ENCODE measurements at places on chromosomes 4 and X.

DNA sequence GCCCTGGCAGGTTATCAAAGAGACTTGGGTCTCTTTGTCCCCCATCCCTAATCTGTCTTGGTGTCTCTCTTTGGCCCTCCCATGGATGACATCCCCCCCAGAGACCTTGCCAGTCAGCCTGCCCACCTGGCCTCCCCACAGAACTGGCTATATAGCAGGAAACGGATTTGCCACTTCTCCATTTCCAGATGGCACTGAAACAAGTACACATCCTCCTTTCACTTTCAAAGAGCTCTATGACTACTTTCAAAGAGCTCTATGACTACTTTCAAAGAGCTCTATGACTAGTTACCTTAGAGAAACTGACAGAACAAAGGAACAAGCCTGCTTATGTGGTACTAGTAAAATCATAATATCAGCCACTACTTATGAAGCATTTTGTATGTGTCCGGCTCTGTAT, 175.3 kb downstream of the MAML3 start:
- DNase-seq = no peak

DNA sequence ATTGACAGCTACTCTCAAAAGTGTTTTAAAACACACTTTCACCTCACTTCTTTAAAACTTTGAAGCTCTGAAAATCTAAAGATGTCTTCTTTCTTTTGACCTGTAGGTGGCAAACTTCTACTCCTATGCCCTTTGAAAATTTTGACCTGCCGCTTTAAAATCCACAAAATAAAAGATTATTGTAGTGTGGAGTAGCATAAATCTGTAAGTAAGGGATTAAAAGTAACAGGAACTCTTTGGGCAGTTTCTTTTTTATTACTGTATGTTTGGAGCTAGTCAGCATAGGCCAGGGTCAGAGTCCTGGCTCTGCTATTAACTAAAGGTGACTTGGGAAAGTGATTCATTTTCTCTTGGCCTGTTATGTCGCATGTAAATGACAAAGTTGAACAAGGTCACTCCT, 25.5 kb downstream of the BBS12 start:
- no peak for DNase-seq

DNA sequence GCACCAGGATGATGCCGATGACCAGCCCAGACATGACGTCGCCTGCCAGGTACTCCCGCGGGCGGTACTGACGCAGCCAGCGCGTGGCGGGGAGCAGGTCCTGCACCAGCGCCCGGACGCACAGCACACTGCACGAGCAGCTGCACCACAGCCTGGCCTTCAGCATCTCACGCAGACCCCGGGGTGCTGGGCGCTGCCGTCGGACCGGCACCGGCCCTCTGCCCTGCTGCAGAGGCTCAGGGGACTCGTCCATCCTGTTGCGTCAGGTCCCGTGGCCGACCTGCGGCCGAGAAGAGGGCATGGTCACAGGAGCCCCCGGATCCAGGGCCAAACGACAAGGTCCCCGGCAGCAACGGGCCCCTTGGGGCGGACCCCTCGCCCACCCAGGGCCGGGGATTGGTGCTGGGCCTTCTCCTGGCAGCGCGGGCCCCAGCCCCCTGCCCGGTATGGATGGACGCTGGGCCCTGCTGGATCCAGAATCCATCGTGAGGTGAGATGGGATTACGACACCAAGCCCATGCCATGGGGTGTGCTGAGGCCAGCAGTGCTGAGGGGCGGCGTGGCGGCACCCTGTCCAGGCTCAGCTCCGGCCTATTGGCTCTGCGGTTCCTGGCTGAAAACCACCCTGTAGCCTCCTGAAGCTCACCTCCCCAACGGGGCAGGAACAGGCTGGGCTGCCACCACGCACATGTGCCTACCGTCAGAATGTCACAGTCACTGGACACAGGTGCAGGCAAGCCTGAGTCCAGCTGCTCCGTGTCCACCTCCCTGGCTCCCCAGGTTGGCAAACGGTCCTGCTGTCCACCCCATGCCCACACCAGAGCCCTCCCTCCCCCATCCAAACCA, 1.5 kb downstream of the SLC26A1 start:
- DNase-seq = no peak

GRCh38 chr4:13616597-13616996, 10.9 kb downstream of the BOD1L1 start:
- no peak for DNase-seq

- DNase-seq = no peak
These were observed 21.0 kb downstream of the JAKMIP1 start for GRCh38 chr4:6179362-6179761.

DNA sequence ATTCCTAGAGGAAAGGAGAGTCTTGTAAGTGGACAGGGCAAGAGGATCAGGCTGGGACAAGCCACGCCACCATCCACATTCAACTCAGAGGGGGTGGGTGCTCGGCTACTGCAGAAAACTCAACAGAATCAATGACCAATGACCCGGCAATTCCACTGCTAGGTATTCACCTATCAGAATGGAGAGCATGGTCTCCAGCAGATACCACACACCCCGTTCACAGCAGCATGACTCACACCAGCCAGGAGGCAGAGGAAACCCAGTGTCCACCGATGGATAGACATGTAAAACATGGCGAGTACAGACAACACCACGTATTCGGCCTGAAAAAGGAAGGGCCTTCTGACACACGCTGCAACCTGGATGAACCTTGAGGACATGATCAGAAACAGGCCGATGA, 175.9 kb downstream of the AFAP1 start:
- no peak for DNase-seq

DNA sequence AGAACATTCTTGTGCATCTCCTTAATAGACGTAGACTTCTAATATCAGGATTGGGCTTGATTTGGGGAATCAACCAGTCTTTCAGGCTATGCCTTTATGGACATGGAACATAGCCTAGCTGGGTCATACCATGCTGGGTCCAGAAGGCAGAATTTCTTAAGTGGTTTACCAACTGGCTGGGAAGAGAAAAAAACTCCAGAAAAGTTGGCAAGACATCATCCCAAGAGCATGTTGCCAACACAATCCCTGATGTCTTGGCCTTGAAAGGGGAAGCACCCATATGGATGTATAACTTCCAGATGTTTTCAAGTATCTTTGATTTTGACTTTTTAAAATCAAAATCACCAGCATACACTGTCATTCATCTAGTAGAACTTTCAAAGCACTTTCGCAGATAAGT, 138.0 kb upstream of the FGF13 start:
- DNase-seq = no peak

GRCh38 chr4:156109943-156110900, 156.6 kb upstream of the CTSO start:
- no peak for DNase-seq

DNA sequence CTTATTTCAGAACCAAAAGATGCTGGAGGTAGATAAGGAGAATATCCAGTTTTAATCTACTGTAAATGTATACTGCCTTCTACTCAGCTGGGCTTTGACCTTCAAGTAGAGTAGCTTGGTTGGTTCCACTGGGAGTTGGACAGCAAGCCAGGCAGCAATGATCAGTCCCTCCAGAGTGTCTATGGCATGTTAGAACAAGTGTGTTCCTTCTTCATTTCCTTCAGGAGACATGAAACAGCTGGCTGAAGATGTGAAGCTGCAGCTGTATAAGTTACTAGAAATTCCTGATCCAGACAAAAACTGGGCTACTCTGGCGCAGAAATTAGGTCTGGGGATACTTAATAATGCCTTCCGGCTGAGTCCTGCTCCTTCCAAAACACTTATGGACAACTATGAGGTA, 111.1 kb downstream of the NFKB1 start:
- DNase-seq = no peak

- DNase-seq = no peak
These were observed 21.6 kb downstream of the TEC start for GRCh38 chr4:48247878-48248558.

GRCh38 chrX:74449937-74450330, 28.6 kb downstream of the SLC16A2 start:
- DNase-seq = no peak

GRCh38 chrX:100659431-100660137, 15.6 kb downstream of the SRPX2 start:
- no peak for DNase-seq

GRCh38 chr4:151894246-151894645, 133.4 kb upstream of the GATB start:
- DNase-seq = no peak

GRCh38 chrX:15366506-15367352, 17.5 kb downstream of the VEGFD start:
- no peak for DNase-seq

GRCh38 chr4:75922588-75922987, 18.2 kb downstream of the NAAA start:
- DNase-seq = no peak

DNA sequence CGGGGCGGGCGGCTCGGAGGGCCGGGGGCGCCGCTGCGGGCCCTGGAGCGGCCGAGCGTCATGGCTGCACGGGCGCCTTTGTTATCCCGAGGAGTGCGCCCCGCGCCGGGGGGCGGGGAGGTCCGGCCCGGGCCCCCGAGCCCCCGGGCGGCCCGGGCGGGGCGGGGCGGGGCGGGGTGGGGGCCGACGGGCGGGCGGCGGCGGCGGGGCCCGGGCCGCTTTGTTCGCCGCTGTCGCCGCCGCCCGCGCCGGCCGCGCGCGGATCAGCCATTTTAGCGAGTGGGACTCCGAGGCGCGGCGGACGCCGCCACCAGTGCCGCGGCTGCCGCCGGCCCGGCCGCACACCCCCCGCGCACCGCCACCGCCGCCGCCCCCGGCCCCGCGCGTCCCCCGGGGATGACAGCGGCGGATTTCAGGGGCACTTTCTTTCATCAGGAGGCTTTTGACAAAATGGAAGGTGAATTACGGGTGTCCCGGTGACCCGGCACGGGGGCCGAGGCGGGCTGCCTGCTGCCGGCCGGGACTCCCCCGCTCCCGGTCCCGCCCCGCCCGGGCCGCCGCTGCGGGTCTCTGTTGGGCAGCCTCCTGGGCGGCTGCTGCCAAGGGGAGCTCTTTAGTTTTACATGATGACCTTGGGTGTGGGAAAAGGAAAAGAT, 1.2 kb downstream of the HMGB3 start:
- no peak for DNase-seq

- DNase-seq = no peak
These were observed 12.3 kb upstream of the ADH5 start for GRCh38 chr4:99100876-99101275.

GRCh38 chr4:139177049-139177868, at the start of gene ELF2:
Gene ELF2, minus strand, starts transcription at chr4:139177218. Its CDS starts 39,517 bp downstream, at chr4:139137701.
- DNase-seq = peak; percentile 55

- no peak for DNase-seq
These were observed 221.2 kb downstream of the MGST2 start for GRCh38 chr4:139886798-139887197.

- no peak for DNase-seq
These were observed 1329.5 kb upstream of the TENM3 start for GRCh38 chr4:180913750-180914149.

- DNase-seq = no peak
These were observed 136.6 kb downstream of the NEXMIF start for GRCh38 chrX:74788545-74789086.

DNA sequence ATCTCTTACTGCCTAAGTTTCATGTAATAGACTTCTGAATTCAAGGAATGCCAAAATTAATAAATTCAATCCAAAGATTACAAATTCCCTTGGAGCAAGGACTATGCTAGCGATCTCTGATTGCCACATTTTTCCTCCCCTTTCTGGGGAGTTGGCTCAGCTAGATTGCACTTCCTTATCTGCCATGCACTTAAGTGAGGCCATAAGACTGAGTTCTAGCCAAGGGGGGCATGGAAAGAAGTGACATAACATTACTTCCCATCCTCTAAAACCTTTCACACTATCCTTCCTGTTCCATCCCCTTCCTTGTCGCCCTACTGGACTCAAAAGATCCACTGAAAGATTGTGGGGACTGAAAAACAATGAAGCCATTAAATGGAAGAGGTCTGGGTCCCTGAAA, 53.8 kb upstream of the TXK start:
- DNase-seq = no peak
